ENCODE measurements at places on chromosomes 12 and 14. TPM values are rescaled to one million over a fixed set of nuclear protein-coding genes. Genes with fewer than 3 reads are reported as not detected.

GRCh38 chr12:15591811-15592210 is 197.4 kb downstream of the EPS8 start:
- no peak for DNase-seq

GRCh38 chr12:12353807-12354206 is 3.1 kb upstream of the BORCS5 start:
- DNase-seq: no peak

The CAPZA3 gene
- total RNA-seq: not detected

GRCh38 chr14:21894003-21894897 is 220.6 kb upstream of the OR4E1 start:
- no peak for DNase-seq

DNA sequence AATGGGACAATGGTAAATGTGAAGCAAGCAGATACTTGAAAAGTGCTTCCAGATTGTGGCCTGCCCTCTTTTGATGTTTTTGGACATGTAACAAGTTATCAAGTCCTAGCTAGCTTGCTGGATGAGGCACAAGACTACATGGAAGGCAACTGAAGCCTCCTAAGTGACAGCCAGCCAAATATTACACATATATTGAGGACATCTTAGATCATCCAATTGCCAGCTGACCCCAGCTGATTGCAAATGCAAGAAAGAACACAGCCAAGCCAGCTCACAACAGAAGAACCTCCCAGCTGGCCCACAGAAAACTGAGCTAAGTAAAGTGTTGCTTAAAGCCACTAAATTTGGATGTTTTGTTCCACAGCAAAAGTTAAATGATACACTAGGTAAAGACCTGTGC is 156.9 kb downstream of the SRGAP1 start:
- no peak for DNase-seq
